ENCODE measurements at places on chromosomes 1 and 21. TPM values are rescaled to one million over a fixed set of nuclear protein-coding genes. Genes with fewer than 3 reads are reported as not detected.
A peak's percentile ranks its signal among the peaks of the same experiment; 100 is the strongest.

DNA sequence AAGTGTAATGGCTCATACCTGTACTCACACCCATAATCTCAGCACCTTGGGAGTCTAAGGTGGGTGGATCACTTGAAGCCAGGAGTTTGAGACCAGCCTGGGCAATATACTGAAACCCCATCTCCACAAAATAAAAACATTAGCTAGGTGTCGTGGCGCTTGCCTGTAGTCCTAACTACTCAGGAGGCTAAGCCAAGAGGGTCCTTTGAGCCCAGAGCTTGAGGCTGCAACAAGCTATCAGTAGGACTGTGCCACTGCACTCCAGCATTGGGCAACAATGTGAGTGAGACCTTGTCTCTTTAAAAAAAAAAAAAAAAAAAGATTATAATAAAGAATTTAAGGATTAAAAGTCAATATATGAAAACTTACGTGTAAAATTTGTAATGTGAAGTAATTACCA, 11.7 kb downstream of the BPNT1 start:
- no peak for DNase-seq

DNA sequence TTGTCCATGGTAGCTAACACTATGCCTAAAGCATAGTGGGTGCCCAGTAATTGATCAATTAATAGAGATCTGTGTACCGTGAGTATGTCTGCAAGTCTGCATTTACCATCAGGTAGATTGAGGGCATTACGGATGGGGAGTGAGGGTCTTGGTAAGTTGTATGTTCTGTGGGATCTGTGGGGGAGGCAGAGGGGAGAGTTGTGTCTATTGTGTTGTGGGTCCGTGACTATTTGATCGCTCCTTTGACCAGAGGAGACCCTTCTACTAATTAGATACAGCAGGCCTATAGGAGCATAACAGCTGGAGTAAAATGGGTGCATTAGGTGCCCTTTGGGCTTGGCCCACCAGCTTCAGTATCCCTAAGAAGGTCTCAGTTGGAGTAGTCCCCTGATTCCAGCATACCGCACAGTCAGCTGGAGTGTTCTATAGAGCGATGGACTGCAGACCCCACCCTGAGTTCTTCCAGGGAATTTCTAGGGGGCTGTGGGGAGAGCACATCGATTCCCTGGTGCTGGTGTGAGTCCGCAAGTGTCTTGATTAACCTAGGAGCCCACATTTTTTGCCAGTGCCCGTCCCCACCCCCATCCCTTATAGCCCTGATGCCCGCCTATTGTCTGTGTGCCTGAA, 55.9 kb downstream of the RHBG start:
- no peak for DNase-seq

GRCh38 chr1:233440951-233441401, 113.5 kb downstream of the MAP3K21 start:
- DNase-seq, result peak; percentile 9

DNA sequence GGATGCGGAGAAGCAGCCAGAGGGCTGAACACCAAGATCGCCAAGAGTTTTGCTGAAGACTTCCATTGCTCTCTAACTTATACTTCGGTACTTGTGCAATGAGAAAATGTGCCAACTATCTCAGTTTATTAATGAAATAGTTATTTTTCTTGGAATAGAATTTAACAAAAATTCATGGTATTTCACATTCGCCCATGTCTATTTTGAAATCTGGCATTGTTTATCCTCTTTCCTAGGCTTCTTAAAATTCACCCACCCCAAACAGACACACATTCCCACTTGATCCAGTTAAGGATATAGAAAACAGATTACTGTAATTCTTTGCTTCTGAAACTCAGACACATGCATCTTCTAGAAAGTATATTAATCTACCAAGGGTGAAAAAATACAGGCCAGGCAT, 56.3 kb upstream of the ADAMTS5 start:
- DNase-seq, result no peak

GRCh38 chr1:49016030-49016977, 239.6 kb upstream of the BEND5 start:
- DNase-seq, result no peak

DNA sequence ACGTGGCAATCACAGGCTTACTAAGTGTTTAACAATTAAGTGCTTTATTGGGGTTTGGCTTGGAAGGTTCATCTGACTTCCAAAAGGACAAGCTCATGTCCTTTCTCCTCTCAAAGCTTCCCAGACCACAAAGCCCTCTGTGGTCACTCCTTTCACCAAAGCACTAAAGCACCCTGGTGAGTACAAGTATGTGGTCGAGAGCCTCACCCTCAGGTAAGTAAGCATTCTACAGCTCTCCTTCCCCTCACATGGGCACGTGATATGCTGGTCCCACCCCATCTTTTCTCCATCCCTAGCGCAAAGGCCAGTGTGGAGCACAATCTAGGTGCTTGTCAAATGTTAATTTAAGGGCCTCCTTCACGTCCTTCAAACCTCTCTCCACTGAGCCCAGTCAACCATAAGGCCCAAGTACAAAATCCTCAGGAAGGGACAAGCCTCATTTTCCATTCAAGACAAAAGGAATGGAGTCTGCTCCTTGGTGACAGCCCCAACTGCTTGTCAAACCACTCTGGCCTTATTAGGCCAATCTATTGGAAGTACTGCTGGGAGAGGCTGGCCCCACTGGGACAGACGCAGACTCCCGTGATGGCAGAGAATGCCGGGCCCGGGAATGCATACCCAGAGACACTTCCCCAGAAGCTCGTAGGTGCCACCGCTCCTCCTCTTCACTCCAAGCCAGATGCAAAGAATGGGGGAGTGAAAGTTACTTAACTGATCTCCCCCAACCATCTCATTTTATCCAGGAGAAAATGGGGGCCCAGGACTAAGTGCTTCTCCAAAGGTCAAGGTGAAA, 7.8 kb downstream of the STMN1 start:
- no peak for DNase-seq

GRCh38 chr1:19511116-19511515, 25.8 kb upstream of the CAPZB start:
- DNase-seq, result no peak

GRCh38 chr1:201020721-201021629, 2.5 kb downstream of the KIF21B start:
- peak; percentile 74 for DNase-seq

- no peak for DNase-seq
These were observed 176.6 kb upstream of the GORAB start for GRCh38 chr1:170355267-170355801.

GRCh38 chr21:42465008-42465802, 30.8 kb downstream of the RSPH1 start:
- DNase-seq, result no peak

GRCh38 chr21:42350927-42351426, at the start of gene TFF2:
TFF2 (minus strand) TSS chr21:42350994; CDS start chr21:42350957, 37 bp downstream.
- DNase-seq, result no peak

- no peak for DNase-seq
These were observed 37.3 kb upstream of the IRF2BP2 start for GRCh38 chr1:234647245-234647644.

GRCh38 chr1:93630168-93630567, 51.5 kb downstream of the BCAR3 start:
- no peak for DNase-seq

- no peak for DNase-seq
These were observed 467.4 kb upstream of the VAMP3 start for GRCh38 chr1:7303554-7304317.

- no peak for DNase-seq
These were observed 19.3 kb downstream of the PRKACB start for GRCh38 chr1:84163123-84163931.

DNA sequence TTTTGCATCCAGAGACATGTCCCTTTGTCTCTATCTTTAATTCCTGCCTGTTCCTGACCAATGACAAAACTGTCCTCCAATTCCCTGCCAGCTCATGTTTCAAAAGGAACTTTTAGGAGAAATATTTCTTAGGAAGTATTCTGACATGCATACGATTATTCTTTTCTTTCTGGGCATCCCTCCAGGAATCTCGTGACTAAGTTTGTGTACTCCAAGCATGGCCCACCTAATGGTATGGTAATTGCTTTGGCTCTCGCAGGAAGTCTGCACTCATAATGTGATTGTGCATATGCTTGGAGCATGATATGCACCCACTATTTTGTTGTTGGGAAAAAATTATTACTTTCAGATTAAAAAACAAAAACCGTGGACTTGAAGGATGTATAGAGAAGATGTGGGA, 256.4 kb downstream of the PRDM2 start:
- DNase-seq, result no peak

GRCh38 chr1:231075020-231075419, 35.0 kb upstream of the FAM89A start:
- DNase-seq, result no peak

DNA sequence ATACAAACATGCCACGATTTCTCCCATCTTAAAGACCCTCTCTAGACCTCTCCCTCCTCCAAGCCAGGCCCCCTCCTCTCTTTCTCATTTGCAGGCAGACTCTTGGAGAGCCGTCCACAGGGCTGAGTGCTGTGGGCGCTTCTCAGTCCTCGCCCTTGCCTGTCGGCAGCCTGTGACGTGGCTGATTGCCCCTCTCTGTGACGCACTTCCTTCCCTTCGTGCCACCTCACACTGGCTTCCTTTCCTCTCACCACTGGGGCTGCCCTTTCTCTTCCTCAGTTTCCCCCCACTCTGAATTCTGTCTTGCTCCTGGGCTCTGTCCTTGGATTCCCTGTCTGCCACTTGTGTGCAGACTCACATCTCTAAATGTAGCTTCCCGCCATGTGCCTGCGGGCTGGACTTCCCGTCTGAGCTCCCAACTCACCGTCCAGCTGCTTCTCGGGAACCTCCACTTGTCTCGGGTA, 227.2 kb downstream of the CAMTA1 start:
- no peak for DNase-seq

- DNase-seq, result no peak
These were observed 845.6 kb downstream of the ADGRL2 start for GRCh38 chr1:82646336-82646735.

- DNase-seq, result no peak
These were observed 278.8 kb downstream of the AMY1C start for GRCh38 chr1:104028416-104029035.

DNA sequence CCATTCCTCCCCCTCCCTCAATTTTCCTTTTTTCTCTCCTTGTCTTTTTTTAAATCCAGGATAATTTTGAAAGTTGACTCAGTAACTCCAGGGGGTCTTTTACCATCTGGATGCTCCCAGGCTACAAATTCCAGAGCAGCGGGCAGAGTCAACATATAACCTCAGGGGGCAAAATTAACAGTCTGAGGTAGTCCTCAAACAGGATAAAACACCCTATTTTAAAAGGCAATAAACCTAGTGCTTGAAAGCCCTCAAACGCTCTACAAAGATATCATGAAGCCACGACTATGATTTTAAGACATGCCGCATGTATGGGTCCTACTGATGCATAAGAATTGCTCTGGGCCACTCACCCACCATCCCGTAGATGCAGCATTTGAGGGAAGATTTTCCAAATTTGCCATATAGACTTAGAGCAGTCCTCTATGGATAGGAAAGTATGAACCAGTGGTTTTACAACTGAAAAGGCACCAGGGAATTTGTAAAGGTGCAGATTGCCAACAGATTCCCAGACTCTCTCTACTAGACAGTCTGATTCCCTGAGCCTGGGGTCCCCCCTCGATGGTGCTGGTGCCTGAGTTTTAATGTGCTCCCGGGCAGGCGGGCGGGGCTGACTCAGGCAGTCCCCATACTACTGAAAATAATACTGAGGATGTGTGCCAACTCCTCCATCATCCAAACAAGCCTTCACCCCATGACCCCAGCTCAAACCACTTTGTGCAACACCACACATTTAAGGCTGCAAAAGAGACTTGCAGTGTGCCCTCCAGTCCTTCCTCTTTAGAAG, 37.2 kb downstream of the PTPN14 start:
- DNase-seq, result no peak

GRCh38 chr1:230067419-230067870, 407 bp downstream of the GALNT2 start:
- peak; percentile 52 for DNase-seq

GRCh38 chr21:27578741-27579265, 611.9 kb upstream of the ADAMTS5 start:
- DNase-seq, result no peak

- DNase-seq, result no peak
These were observed 85.3 kb upstream of the WDR26 start for GRCh38 chr1:224519874-224520273.

The HSD3B1 gene
- total RNA-seq, result not detected

The DMBX1 gene
- total RNA-seq, result not detected

The WNT3A gene
- total RNA-seq, result not detected

The OR2L5 gene
- total RNA-seq, result not detected

The HTR6 gene
- not detected for total RNA-seq

The SMG5 gene
- 53.2 TPM for total RNA-seq

The TENT5C gene
- total RNA-seq, result 0.79 TPM

The TEX38 gene
- total RNA-seq, result under 0.01 TPM

The OR2L13 gene
- not detected for total RNA-seq

The FAM151A gene
- not detected for total RNA-seq

The WNT9A gene
- total RNA-seq, result 0.87 TPM

The GJA8 gene
- total RNA-seq, result not detected

The OR2L3 gene
- not detected for total RNA-seq

The CRP gene
- not detected for total RNA-seq

The PADI4 gene
- total RNA-seq, result not detected

The TMPRSS2 gene
- total RNA-seq, result not detected

The VAV3 gene
- 59.1 TPM for total RNA-seq

The LCE1C gene
- not detected for total RNA-seq

Measured in lung microvascular endothelial cell (primary cell).